ENCODE measurements at places on chromosomes 7 and 10.
A peak's percentile ranks its signal among the peaks of the same experiment; 100 is the strongest.

- no peak overlapping the region for H3K4me3 ChIP-seq
- H3K27me3 ChIP-seq: no peaks in the 10 kb centered on the region
- H3K27ac ChIP-seq: no peak overlapping the region
- H3K36me3 ChIP-seq: no peaks in the 10 kb centered on the region
- no peaks in the 10 kb centered on the region for H3K4me1 ChIP-seq
These were observed 737.1 kb downstream of the INHBA start for GRCh38 chr7:40965774-40966173.

- H3K36me3 ChIP-seq: no peaks in the 10 kb centered on the region
- H3K4me3 ChIP-seq: no peak overlapping the region
- H3K27me3 ChIP-seq: no peaks in the 10 kb centered on the region
- DNase-seq: no peak
- no peak overlapping the region for H3K27ac ChIP-seq
- H3K4me1 ChIP-seq: peaks cover 13% of the 10 kb centered on the region
These were observed 79.8 kb downstream of the ABI1 start for GRCh38 chr10:26780793-26781601.

GRCh38 chr7:158076656-158077055 lies 511.0 kb downstream of the PTPRN2 start:
- DNase-seq: no peak
- H3K27ac ChIP-seq: no peak overlapping the region
- no peaks in the 10 kb centered on the region for H3K27me3 ChIP-seq
- H3K36me3 ChIP-seq: no peaks in the 10 kb centered on the region
- H3K4me3 ChIP-seq: no peak overlapping the region

- no peak overlapping the region for H3K27ac ChIP-seq
- peak; percentile 37 for DNase-seq
- H3K27me3 ChIP-seq: no peaks in the 10 kb centered on the region
- H3K36me3 ChIP-seq: no peaks in the 10 kb centered on the region
- no peak overlapping the region for H3K4me3 ChIP-seq
These were observed 6.5 kb upstream of the DENND2A start for GRCh38 chr7:140646931-140647647.

DNA sequence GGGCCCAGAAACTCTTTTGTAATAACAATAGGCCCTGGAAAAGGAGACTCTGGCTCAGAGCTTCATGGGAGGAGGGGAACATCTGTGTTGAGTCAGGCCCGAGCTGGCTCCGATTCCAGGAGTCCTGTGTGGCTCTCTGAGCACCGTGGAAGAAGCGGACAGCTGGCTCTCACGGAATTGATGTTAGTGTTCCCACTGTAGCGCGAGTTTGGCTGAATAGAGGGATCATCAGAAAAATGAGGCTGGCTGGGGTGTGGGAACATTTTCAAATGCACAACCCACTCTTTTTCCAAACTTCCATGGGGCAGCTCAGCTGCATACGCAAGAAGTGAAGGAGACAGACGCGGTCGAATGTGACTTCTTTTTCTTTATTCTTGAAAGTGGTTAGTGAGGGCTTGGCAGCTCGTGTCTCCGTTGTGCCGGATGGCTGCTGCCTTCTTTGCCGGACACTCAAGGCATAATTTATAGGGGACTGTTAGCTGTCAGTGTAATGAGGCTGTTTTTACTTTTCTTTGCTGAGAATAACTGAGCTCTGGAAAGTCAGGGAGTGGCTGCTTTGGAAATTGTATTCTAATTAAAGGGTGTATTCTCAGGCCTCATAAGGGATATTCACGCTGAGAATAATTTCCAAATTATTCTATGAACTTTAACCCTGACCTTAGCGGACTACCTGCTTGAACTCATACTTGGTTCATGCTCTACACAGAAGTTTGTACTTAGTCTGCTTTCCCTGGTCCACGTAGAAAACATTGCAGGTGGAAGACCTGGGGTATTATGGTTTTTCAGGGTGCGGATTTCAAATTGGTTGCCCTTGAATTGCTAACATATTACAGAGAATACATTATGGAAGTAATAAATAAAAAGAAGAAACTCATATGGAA lies 23.1 kb downstream of the MDFIC start:
- peak; percentile 43 for DNase-seq
- H3K4me1 ChIP-seq: peaks cover 4% of the 10 kb centered on the region
- H3K36me3 ChIP-seq: no peaks in the 10 kb centered on the region
- H3K27me3 ChIP-seq: no peaks in the 10 kb centered on the region
- peak overlapping the region; percentile 76 for H3K27ac ChIP-seq
- H3K4me3 ChIP-seq: no peak overlapping the region

DNA sequence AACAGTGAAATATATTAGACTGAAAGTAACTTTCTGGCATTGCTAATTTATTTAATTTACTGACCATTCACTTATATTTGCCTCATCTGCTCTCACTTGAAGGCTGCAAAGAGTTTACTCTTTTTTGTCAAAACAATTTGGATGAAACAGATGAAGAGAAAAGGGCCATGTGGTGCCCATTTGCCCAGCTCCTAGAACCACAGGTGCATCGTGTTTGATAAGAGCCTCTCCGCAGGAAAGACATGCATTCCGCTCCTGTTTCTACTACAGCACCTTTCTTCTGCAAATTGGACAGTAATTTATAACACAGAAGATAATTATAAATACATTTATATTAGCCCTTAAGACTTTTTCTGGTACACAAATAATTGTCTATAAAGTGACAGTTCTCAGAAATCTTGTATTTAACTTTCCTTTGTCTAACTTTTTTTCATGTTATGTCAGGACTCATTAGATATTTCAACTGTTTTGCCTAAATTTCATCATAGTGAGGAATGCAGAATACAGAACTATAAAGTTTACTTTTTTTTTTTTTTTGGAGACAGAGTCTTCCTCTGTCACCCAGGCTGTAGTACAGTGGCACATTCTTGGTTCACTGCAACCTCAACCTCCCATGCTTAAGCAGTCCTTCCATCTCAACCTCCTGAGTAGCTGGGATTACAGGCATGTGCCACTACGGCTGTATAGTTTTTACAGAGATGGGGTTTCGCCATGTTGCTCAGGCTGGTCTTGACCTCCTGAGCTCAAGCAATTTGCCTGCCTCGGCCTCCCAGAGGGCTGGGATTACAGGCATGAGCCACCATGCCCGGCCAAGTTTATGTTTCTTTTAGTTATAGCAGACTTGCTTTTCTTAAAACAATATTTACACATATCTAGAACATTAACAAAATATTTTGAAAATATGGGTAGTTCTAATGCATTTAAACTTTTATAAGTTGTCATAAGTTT lies 869 bp downstream of the LAMB4 start:
- no peak overlapping the region for H3K4me3 ChIP-seq
- no peak for DNase-seq
- H3K27ac ChIP-seq: no peak overlapping the region
- H3K36me3 ChIP-seq: no peaks in the 10 kb centered on the region

DNA sequence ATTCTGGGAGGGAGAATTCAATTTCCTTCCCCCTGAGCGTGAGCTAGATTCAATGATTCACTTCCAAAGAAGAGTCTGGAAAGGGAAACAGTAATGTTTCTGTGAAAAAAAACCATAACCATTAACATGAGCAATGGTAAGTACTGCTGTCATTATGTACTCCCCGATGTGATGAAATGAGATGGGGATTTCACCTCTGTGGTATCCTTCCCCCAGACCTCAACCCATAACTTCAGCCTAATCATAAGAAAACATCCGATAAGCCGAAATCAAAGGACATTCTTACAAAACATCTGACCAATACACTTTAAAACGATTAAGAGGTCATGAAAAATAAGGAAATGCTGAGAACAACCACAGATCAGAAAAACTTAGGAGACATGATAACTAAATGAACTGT lies 27.2 kb downstream of the EZH2 start:
- no peak for DNase-seq
- no peak overlapping the region for H3K27ac ChIP-seq
- H3K36me3 ChIP-seq: no peaks in the 10 kb centered on the region
- H3K4me3 ChIP-seq: no peak overlapping the region
- H3K4me1 ChIP-seq: no peaks in the 10 kb centered on the region

- H3K36me3 ChIP-seq: no peaks in the 10 kb centered on the region
- H3K27ac ChIP-seq: no peak overlapping the region
- DNase-seq: no peak
These were observed 273.3 kb downstream of the FZD1 start for GRCh38 chr7:91537260-91538152.

GRCh38 chr7:1883031-1883761 lies 213.1 kb downstream of the ELFN1 start:
- DNase-seq: no peak
- no peaks in the 10 kb centered on the region for H3K36me3 ChIP-seq
- H3K4me3 ChIP-seq: no peak overlapping the region
- no peak overlapping the region for H3K27ac ChIP-seq
- H3K4me1 ChIP-seq: no peaks in the 10 kb centered on the region

DNA sequence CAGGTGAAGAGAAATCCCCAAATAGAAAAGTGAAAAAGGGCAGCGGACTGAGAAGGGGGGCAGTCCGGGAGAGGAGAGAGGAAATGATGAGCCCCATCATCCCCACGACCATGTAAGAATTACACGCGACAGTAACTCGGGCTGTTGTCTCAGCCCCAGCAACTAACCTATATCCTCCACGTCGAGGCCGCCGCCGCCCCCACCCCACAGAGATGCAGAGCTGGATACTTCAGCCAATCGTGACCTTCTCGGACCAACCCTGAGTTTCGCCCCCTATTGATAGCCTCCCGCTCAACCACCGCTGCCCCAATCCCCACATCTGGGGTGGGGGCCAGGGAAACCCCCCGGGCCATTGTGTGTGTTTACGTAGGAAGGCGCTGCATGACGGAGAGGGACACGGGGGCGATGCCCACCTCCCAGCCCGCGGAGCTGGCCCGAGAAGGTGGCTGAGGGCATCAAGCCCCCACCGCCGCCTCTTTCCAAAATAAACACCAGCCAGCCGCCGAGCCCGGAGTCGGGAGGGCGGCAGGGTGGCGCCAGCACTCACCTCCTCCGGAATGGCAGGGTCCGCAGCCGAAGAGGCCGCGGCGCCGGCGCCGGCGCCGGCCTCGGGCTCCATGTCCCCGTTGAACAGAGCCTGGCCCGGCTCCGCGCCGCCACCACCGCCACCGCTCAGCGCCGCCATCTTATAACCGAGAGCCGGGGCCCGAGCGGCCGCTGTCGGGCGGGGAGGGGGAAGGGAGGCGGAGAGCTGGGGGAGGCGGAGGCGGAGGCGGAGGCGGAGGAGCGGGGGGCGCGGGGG lies 509 bp downstream of the BRAF start:
- H3K27ac ChIP-seq: peak overlapping the region; percentile 100
- H3K36me3 ChIP-seq: no peaks in the 10 kb centered on the region
- H3K4me3 ChIP-seq: peak overlapping the region; percentile 97

GRCh38 chr7:119228482-119228881 lies 1004.0 kb downstream of the ANKRD7 start:
- no peaks in the 10 kb centered on the region for H3K4me1 ChIP-seq
- H3K27me3 ChIP-seq: no peaks in the 10 kb centered on the region
- H3K27ac ChIP-seq: no peak overlapping the region
- DNase-seq: no peak
- H3K36me3 ChIP-seq: no peaks in the 10 kb centered on the region

- DNase-seq: no peak
These were observed 45.5 kb downstream of the CASTOR2 start for GRCh38 chr7:75010036-75010435.

GRCh38 chr7:333393-333764 lies 43.4 kb downstream of the FOXL3 start:
- no peak overlapping the region for H3K4me3 ChIP-seq
- DNase-seq: peak; percentile 69
- no peaks in the 10 kb centered on the region for H3K36me3 ChIP-seq
- H3K4me1 ChIP-seq: peaks cover 26% of the 10 kb centered on the region

- no peaks in the 10 kb centered on the region for H3K36me3 ChIP-seq
- no peaks in the 10 kb centered on the region for H3K4me1 ChIP-seq
- no peak for DNase-seq
- H3K27me3 ChIP-seq: no peaks in the 10 kb centered on the region
- no peak overlapping the region for H3K27ac ChIP-seq
These were observed 19.4 kb upstream of the ATRNL1 start for GRCh38 chr10:115073796-115074195.

- peak; percentile 45 for DNase-seq
- peak overlapping the region; percentile 44 for H3K27ac ChIP-seq
- peaks cover 15% of the 10 kb centered on the region for H3K4me1 ChIP-seq
- no peaks in the 10 kb centered on the region for H3K36me3 ChIP-seq
These were observed 63.1 kb upstream of the PDCD4 start for GRCh38 chr10:110808615-110809014.

DNA sequence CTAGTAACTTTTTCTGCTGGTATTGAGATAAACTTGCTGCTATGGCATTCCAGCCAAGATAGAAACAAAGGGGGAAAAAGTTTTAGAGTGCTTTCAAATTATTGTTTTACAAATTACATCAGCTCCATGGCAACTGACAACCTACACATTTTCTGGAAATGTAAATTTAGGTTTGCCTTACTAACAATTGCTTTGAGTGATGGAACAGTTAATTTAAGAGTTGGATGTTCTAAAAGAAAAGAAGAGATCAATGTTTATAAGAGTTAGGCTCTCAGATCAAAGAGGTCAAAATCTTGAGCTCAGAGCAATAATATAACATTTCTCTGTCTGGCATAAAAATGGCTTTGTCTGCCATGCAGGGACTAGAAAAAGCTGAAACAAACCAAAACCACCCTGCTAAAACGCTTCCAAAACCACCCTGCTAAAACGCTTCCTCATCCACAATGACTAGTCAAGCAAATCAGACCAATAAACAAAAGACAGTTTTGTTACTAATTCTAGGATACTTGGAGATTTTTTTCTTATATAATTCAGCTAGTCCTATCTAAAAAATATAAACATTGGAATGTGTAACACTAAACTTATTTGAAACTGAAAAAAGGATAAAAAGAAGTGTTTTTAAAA lies 32.3 kb downstream of the ORC5 start:
- H3K4me1 ChIP-seq: no peaks in the 10 kb centered on the region
- H3K27me3 ChIP-seq: no peaks in the 10 kb centered on the region
- no peak overlapping the region for H3K4me3 ChIP-seq
- no peak for DNase-seq
- no peaks in the 10 kb centered on the region for H3K36me3 ChIP-seq
- peak overlapping the region; percentile 68 for H3K27ac ChIP-seq

DNA sequence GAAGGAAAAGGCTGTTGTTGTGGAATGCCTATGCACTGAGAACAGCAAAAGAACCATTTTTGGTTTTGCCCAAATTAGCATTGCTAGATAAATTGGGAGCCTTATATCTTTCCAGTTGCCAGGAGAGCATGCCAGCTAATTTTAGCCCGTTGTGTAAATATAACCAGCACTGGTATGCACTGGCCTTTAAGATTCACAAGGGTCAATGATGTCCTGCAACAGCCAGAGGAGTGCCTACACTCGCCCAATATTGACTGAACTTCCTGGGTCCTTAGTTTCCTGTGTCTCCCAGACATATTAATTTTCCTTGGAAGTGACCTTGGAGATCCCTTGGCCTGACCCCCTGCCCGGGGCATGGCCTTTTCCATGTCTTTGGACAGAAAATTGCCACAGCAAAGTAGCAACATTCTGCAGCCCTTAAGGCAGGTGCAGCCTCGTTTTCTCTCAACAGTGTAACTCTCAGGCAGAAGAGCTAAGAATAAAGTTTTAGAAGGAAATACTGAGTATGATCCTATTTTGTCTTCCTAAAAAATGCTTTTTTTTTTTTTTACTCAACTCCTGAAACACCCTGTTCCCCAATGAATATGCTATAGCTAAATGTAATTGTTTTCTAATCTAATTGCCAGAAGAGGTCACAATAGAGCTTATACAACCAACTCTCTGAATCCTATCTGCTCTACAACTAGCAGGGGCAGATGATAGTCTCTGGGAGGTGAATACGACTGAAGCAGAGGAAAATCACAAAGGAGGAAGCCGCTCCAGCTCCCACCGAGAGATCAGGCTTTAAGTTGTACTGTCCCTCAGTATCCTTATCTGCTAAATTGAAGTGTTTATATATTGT lies 131.9 kb upstream of the PCGF5 start:
- H3K27ac ChIP-seq: no peak overlapping the region
- no peak overlapping the region for H3K4me3 ChIP-seq
- H3K4me1 ChIP-seq: no peaks in the 10 kb centered on the region
- no peaks in the 10 kb centered on the region for H3K27me3 ChIP-seq
